Stimulated activated CD8-positive, alpha-beta memory T cell treated with anti-CD3 and anti-CD28 coated beads, Interleukin-2, amount 100 ng/mL, for 48 hours (primary cell): ENCODE measurements at places on chromosomes 5 and 9.

GRCh38 chr9:122975196-122975595 lies 34.4 kb downstream of the RABGAP1 start:
- no peak for DNase-seq

GRCh38 chr5:74919487-74919886 lies 53.3 kb upstream of the FAM169A start:
- no peak for DNase-seq

GRCh38 chr5:148963664-148964063 lies 99.2 kb downstream of the SH3TC2 start:
- no peak for DNase-seq

GRCh38 chr5:37272511-37272910 lies 23.3 kb upstream of the CPLANE1 start:
- DNase-seq, result no peak

GRCh38 chr5:107104040-107104995 lies 566.4 kb downstream of the EFNA5 start:
- DNase-seq, result no peak

DNA sequence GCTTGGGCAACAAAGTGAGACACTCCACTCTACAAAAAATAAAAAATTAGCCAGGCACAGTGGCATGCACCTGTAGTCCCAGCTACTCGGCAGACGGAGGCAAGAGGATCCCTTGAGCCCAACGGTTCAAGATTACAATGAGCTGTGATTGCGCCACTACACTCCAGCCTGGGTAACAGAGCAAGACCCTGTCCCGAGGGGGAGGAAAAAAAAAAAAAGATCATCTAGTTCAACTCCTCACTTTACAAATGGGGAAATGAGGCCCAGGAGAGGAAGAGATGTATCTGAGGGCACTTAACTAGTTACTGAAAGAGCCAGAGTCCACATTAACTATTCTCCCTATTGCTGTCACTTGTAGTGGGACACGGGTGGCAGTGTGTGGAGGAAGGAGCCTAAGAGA lies 13.8 kb downstream of the PDCL start:
- no peak for DNase-seq

DNA sequence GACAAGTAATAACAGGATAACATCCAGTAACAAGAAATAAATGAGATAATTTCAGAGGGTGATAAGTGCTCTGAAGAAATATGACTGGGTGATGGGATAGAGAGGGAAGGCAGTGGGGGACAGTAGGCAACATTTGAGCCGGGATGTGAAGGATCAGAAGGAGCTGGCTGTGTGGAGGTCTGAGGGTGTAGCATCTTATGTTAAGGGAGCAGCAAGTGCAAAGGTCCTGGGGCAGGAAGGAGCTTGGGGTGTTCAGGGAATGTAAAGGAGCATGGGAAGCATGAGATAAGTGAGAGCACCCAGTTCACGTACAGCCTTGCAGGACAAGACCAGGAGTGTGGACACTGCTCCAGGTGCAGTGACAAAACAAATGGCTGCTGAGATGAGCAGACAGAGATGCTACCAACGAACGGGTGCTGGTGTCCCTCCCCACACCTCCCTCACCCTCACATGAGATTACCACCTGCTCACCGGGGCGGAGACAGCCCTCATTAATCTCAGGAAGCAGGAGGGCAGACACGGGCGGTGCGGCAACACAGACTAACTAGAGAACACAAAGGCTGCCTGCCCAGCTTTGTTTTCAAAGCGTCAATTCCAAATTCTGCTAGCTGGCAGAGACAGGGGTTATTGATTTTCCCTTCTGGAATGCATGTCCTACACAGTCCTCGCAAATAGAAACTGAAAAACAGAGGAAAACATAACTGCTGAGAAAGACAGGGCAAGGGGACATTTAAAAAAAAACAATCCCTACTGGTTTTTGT lies 298.1 kb upstream of the PANK3 start:
- no peak for DNase-seq

DNA sequence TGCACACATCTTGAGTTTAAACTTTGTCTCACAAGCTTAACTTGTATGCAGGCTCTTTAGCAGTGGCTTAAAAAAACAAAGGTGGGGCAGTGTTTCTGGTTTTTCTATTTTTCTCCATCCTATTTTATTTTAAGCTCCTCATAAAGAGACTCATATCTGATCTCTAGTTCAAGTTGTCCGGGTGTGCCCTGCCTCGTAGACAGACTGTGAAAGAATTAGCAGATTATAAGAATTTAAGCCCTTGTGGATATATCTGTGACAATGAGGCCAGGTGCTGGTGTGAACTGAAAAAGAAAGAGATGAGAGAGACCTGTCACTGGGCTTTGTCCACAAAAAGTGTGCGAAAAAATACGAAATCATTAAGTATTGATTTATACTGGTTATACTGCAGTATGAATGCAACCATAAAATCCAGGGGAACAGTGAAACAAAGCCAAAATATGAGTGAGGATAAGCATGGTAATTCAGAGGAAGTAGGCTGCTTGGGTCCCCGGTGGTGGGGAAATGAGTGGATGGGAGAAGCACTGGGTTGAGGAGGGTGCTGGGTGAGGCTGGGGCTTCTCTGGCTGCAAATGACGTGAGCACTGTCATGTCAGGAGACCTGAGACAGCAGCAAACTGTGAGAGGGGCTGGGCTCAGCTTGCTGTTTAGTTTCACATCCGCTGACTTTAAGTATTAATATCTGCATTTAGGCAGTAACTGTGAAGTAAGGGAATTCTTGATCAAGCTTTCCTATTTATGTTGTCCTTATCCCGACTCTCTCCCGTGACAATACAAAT lies 179.7 kb upstream of the ANKRD55 start:
- DNase-seq, result no peak

GRCh38 chr5:150302301-150303069 lies at the start of gene ARSI:
TSS of gene ARSI (minus strand) at chr5:150302905. CDS start at chr5:150302373, 532 bp downstream.
- no peak for DNase-seq

DNA sequence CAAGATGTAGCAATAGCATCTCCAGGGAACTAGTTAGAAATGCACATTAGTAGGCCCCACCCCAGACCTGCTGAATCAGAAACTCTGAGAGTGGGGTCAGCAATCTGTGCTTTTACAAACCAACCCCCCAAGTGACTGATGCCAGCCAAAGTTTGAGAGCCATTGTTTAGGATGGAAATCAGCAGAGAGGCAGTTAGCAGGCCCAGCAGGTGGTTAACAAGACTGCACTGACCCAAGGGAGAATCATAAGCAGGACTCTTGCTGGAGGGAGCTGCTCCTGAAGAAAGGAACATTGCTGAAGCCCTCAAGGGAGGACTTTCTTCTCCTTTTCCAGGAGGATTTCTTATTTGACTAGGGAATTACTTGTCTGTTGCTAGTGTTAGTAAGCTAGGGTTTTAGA lies 74.2 kb upstream of the SLC12A2 start:
- no peak for DNase-seq

DNA sequence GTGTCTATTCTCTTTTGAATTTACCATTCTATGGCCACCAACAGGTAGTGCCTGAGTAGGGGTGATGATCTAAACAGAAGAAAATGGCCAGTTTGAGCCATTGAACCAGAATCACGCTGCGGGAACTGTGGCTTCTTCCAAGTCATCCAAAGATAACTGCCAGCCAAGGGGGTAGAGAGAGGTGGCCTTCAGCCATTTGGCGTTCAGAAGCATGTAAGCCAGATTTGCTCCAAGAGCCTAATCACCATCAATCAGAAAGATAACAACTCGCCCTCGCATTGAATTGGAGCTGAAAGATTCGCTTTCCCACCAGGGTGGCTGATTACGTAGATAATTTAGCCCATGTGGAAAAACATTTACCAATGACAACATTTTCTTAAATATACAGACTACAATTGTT lies 1302.7 kb upstream of the DMAC1 start:
- DNase-seq, result no peak

- no peak for DNase-seq
Measured at GRCh38 chr9:93052791-93053540, 5.5 kb upstream of the SUSD3 start.

DNA sequence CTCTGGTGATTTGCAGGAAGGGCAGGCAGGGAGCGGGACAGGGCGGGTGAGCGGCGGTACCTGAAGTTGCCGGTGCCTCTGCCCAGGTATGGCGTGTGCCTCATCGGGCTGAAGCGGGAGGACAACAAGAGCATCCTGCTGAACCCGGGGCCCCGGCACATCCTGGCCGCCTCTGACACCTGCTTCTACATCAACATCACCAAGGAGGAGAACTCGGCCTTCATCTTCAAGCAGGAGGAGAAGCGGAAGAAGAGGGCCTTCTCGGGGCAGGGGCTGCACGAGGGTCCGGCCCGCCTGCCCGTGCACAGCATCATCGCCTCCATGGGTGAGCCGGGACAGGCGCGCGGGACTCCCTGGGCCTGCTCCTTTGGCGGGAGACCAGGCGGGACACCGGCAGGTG lies 68.8 kb downstream of the KCNT1 start:
- no peak for DNase-seq

DNA sequence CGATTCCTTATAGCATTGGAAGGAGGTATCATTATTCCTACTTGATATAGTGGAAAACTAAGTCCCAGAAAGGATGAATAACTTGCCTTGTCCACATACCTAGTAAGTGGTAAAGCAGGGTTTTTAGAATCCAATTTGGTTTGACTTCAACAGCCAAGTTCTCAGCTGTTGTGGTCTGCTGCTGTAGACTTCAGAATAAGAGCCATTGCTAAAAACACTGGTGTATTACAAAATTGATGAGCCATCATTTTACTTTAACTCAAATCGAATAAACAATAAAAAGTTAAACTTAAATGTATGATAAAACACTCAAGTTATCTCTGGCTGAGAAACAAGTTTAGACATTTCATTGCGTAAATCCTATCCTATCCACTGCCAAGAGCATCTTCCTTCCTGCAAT lies 610.8 kb downstream of the TLE1 start:
- DNase-seq, result no peak

- no peak for DNase-seq
Measured at GRCh38 chr9:16611001-16611400, 259.5 kb downstream of the BNC2 start.

GRCh38 chr9:16367605-16368231 lies 502.8 kb downstream of the BNC2 start:
- DNase-seq, result no peak

- no peak for DNase-seq
Measured at GRCh38 chr5:172887692-172888091, 53.6 kb downstream of the ERGIC1 start.

DNA sequence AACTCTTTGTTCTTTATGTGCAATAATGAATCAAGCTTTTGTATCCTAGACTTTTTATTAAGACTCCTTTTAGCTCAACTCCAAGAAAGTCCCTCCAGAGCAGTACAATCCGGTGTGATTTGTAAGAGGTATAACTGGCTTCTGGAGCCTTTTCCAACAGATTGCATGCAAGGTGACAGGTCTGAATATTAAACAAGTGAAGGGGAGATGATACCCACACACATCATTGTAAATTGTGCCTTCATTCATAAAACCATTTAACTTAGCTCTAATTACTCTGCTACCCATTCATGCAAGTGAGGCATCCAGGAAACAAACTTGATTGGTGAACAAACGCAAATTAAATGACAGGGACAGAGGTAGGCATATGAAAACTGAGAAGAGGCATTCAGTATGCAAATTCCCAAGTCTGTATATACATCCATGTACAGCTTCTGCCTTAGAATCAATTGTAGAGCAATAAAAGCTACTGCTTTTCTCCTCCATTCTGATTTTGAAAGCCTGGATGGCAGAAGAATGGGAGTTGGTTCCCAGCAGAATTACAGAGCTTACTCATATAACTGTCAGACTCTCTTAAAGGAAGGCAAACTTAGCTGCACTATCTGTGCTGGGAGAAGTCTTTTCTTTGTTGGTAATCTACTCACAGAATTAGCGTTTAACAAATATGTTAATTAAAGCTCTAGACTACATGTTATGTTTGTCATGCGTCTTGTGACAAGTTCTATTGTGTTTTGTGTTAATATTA lies 261.0 kb upstream of the CDH6 start:
- DNase-seq, result no peak

GRCh38 chr9:127710204-127710783 lies 3.5 kb downstream of the CFAP157 start:
- DNase-seq, result no peak

- no peak for DNase-seq
Measured at GRCh38 chr5:146409054-146409671, 38.0 kb upstream of the TCERG1 start.

DNA sequence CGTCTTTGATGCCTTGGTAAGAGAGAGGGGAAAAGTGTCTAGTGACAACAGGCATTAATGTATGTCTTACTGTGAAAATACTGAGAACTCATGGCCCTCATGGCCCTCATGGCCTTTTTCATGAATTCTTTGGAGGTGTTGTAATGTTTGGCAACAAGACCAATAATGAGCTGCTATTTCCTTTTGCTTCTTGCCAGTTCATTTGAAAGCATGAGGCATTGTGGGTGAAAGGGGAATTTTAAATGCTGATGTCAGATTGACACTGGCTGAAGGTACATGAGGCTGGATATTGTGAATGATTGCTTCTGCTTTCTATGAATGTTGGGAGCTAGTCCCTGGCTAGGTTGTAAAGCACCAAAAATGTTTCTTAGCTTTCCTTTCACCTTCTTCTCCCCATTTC lies 79.2 kb downstream of the DOCK2 start:
- no peak for DNase-seq

GRCh38 chr5:7811715-7812114 lies 39.2 kb downstream of the CFAP90 start:
- DNase-seq, result no peak

GRCh38 chr9:123787416-123787815 lies 142.5 kb downstream of the DENND1A start:
- DNase-seq, result no peak

GRCh38 chr5:81428861-81429260 lies 34.9 kb upstream of the ACOT12 start:
- DNase-seq, result no peak

DNA sequence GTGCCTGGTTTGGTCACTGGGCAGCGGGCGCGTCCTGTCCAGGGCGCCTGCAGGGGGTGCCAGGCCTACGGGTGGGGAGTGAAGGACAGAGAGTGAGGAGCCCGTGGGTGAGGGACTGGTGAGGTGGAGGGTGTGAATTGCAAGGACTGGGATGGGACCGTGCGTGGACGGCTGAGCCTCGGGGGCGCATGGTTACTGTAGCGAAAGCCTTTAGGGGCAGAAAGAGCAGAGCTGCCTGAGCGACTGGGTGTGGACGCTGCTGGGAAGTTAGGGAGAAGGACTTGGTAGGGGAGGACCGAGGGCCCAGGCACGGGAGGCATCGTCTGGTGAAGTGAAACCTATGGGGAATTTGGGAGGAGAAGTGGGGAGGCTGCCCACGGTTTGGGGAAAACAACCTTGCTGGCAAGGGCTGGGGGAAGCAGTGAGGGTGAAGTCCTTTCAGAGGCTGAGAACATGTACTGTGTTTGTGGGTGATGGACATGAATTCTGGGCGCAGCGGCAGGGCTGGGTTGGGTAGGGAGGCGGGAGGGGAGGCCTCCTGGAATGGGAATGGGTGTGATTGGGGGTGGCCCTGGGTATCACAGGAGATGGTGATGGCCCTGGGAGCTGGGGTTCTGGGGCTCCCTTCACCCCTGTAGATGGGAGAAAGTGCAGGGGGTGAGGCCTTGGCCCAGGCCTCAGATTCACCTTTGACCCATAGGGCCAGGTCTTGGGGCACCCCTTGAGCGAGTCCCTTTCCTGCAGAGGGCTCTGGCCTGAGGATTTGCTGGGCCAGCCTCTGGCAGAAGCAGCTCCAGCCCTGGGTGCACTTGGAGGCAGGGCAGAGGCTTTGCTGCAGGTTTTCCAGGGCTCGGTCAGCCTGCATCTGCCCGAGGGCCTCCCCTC lies 1.7 kb upstream of the TOR4A start:
- DNase-seq, result no peak

GRCh38 chr5:177410575-177410974 lies 1.2 kb upstream of the F12 start:
- DNase-seq, result no peak
